Bronchial epithelial cell (primary cell): ENCODE measurements at places on chromosomes 16 and 17. TPM values are rescaled to one million over a fixed set of nuclear protein-coding genes. Genes with fewer than 3 reads are reported as not detected.

- peak; percentile 11 for DNase-seq
These were observed 231.8 kb upstream of the MON1B start for GRCh38 chr16:76959166-76959565.

DNA sequence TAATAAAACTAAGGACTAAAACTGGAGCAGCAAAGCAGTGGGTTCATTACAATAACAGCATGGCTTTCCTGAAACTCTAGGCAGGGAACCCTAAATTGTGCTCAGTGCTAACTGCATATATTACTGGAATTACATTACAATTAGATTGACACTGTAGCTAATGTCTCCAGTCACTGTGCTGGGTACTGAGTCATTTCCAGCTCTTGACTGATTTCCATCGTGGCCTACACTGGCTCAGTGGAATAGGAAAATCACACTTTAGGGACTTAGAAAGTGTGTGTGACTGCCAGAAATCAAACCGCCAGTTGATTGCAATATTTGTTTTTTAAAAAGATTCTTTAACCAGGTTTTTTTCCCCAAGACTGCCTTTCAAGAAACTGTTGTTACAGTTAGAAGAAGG, 1447.4 kb upstream of the GOT2 start:
- DNase-seq: no peak

Gene SPIRE2
- 0.79 and 1.7 TPM in 2 replicates for total RNA-seq

DNA sequence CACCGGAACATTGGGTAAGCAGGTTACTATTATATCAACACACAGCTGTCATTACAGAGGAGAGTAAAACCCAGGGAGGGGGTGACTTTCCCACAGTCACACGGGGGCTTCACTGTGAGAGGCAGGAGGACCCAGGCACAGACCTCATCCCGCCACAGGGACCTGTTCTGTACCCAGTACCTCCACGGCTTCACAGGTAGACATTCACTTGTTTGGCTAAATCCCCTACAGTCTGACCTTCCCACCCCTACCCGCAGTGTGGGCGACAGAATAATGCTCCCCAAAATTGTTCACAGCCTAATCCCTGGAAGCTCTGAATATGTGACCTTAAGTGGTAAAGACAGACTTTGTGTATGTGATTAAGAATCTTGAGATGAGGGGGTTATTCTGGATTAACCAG, 16.5 kb downstream of the LITAF start:
- no peak for DNase-seq

GRCh38 chr17:10251212-10251948, 53.0 kb upstream of the GAS7 start:
- DNase-seq: no peak

Gene ADAMTS18
- not detected in 2 replicates for total RNA-seq

DNA sequence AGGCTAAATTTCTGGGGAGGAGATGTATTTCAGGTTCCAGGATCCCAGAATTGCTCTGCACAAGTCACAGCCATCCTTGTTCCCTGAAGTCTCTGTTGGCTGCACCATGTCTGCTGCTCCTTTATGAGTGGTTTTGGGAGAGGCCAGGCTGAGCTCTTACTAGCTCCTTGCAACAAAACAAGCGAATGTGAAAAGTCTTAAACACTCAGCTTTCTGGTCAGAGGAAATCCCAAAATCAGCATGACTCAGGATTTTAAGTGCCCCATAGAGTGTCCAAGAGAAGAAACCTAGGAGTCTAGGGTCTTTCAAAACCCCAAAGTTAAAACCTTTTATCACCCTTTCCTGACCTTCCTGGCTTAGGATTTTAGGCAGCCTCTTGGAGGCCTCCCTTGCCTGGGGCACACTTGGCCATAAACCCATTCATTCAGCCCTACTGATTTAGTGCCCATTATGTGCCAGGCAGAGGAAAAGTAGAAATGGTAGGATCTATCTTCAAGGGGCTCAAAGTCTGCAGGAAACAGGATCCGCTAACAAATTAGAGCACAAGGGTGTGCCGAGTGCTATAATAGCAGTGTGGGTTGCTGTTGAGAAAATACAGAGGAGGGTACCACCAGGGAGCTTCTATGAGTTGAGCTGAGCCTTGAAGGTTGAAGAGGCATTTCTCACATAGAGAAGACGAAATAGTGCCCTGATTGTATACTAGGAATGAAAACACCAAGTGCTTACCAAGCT, 36.9 kb downstream of the SOST start:
- no peak for DNase-seq

Gene SOX8
- total RNA-seq: under 0.01 TPM in 2 replicates
